Progenitor cell of endocrine pancreas (in vitro differentiated cells): ENCODE measurements at places on chromosomes 7 and 10. TPM values are rescaled to one million over a fixed set of nuclear protein-coding genes. Genes with fewer than 3 reads are reported as not detected.

DNA sequence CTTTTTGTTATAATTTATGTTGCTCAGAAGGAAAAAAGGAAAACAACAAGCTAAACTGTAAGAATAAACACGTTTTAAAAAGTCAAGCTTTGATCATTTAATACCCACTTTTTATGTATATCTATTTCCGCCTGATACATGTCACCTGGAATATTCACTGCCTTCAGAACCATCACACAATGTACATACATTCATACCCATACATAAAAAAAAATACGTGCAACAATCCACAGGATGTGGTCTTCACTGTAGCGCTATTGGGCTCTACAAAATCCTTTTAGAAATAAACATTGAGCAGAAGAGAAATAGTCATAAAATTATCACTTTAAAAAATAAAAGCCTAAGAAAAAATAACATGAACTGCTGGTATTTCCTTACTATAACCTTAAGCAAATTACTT lies 1078.9 kb upstream of the LRRTM3 start:
- H3K36me3 ChIP-seq: no peaks in the 10 kb centered on the region
- H3K4me1 ChIP-seq: peaks cover 3% of the 10 kb centered on the region
- H3K27ac ChIP-seq: no peak overlapping the region

GRCh38 chr7:4837803-4838625 lies 23.8 kb downstream of the PAPOLB start:
- peaks cover 4% of the 10 kb centered on the region for H3K27me3 ChIP-seq
- no peak overlapping the region for H3K4me3 ChIP-seq
- no peak for DNase-seq
- H3K4me1 ChIP-seq: no peaks in the 10 kb centered on the region
- H3K27ac ChIP-seq: no peak overlapping the region
- H3K36me3 ChIP-seq: no peaks in the 10 kb centered on the region

DNA sequence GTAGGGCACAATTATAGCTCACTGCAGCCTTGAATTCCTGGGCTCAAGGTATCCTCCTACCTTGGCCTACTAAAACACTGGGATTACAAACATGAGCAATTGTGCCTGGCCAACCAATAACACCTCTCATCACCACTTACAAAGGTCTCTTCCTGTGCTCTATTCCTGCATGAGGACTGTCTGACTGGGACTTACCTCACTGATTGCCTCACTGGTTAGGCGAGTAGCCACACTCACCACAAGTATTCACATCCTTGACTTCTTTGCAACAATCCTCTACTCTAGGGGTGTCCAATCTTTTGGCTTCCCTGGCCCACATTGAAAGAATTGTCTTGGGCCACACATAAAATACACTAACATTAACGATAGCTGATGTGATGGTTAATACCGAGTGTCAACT lies 22.6 kb upstream of the PDIA4 start:
- peaks cover 2% of the 10 kb centered on the region for H3K27me3 ChIP-seq
- no peaks in the 10 kb centered on the region for H3K4me1 ChIP-seq
- H3K27ac ChIP-seq: peak overlapping the region; percentile 53
- H3K4me3 ChIP-seq: no peak overlapping the region
- H3K36me3 ChIP-seq: no peaks in the 10 kb centered on the region

GRCh38 chr10:43227911-43228782 lies 38.7 kb downstream of the RASGEF1A start:
- no peak overlapping the region for H3K4me3 ChIP-seq
- no peaks in the 10 kb centered on the region for H3K36me3 ChIP-seq
- H3K27me3 ChIP-seq: peaks cover 70% of the 10 kb centered on the region
- peaks cover 3% of the 10 kb centered on the region for H3K4me1 ChIP-seq
- peak; percentile 6 for DNase-seq
- no peak overlapping the region for H3K27ac ChIP-seq

DNA sequence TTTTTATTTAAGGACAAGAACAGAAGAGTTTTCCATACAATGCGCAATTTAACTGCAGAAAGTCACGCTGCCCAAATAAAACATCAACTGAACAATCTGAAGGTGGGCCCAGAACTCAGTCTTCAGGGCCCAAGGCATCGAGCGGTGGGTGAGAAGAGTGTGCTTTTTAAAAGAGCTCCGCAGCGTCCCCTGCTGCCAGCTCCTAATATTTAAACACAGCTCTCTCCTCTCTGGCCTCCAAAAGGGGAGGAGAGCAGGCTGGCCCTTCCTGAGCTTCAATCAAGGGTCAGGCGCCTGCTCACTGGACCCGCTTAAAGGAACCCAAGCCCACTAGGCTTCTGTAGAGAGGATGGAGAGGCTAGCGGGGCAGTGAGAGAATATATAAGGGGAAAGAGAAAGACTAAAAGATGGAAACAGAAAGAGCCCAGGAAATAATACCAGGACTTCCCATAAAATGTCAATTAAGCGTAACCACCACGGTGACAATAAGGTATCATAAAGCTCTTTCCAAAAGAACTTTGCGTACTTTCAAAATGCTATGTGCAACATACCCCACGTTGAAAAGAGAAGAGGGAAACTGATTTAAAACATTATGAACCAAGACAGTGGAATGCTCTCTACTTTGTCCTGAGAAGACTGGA lies 2.8 kb downstream of the FAM53B start:
- no peaks in the 10 kb centered on the region for H3K36me3 ChIP-seq
- H3K27ac ChIP-seq: peak overlapping the region; percentile 87
- H3K27me3 ChIP-seq: no peaks in the 10 kb centered on the region
- peak; percentile 60 for DNase-seq

DNA sequence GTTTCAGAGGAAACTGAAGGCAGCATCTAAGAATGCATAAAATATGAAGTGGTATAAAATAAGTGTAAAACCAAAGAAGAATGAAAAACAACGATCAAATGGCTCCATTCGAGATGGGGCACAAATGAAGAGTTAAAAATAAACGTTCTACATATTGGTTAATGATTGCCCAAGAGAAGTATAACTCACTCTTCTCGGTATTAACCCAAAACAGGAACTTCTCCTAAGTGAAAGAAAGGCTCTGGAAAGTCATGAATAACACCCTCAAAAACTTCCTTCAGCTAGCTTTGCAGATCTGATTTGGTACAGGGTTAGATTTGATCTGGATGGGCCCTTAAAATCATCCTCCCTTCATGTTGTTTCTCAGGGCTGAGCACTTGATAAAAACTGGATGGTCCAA lies 94.3 kb upstream of the ADO start:
- H3K36me3 ChIP-seq: no peaks in the 10 kb centered on the region
- H3K27me3 ChIP-seq: no peaks in the 10 kb centered on the region
- H3K4me3 ChIP-seq: no peak overlapping the region
- no peak overlapping the region for H3K27ac ChIP-seq
- H3K4me1 ChIP-seq: peaks cover 3% of the 10 kb centered on the region

UPK3B gene
- total RNA-seq: 1.7 and 4.7 TPM in 2 replicates

KBTBD2 gene
- 47.5 and 48.1 TPM in 2 replicates for total RNA-seq

ANKRD22 gene
- 0.18 TPM in 1 of 2 replicates, not detected in the other for total RNA-seq
